Activated CD4-positive, CD25-positive, alpha-beta regulatory T cell treated with anti-CD3 and anti-CD28 coated beads, Interleukin-2, amount 50 U/mL, for 16 hours (primary cell): ENCODE measurements at places on chromosomes 13 and 19.
A peak's percentile ranks its signal among the peaks of the same experiment; 100 is the strongest.

- no peak for DNase-seq
These were observed 10.3 kb downstream of the FREM2 start for GRCh38 chr13:38697197-38697596.

GRCh38 chr19:12723641-12724426, at the start of gene TNPO2:
Gene TNPO2, minus strand, starts transcription at chr19:12723932. Its CDS starts 2,955 bp downstream, at chr19:12720977.
- peak; percentile 46 for DNase-seq

- no peak for DNase-seq
These were observed 33.9 kb downstream of the ACTL9 start for GRCh38 chr19:8664671-8665057.

GRCh38 chr19:31340042-31341025, 8.9 kb downstream of the TSHZ3 start:
- DNase-seq, result no peak

GRCh38 chr13:113887700-113888201, 23.9 kb upstream of the GAS6 start:
- no peak for DNase-seq

GRCh38 chr19:46724468-46724867, 7.6 kb upstream of the PRKD2 start:
- DNase-seq, result no peak

GRCh38 chr13:33349986-33350826, 64.7 kb upstream of the STARD13 start:
- DNase-seq, result no peak

- DNase-seq, result no peak
These were observed 710.7 kb upstream of the SGCG start for GRCh38 chr13:22470075-22470474.

GRCh38 chr19:31761281-31761913, 412.2 kb upstream of the TSHZ3 start:
- no peak for DNase-seq

DNA sequence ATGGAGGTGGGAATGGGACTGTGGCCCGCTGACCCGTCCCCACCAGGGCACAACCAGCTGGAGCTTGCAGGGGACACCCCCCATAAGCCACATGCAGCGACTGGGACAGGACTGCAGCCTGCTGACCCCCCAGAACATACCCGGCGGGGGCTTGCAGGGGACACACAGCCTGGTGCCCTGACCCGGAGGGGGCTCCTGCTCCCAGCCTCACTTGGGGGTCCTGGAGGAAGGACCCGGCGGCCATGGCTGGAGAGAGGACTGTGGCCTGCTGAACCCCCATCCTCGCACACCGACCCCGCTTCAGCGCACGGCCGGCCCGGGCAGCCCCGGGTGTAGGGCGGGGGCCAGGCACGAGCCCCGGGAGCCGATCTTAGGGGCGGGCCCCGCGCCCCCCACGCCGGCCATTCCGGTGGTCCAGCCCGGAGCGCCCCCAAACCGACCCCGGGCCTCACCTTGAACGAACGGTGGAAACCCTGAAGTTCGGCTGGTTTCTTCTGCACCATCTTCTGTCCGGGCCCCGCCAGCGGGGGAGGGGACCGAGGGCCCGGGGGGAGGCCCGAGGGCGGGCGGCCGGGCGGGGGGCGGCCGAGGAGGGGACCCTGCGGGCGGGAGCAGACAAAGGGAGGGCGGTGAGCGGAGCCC, 574 bp downstream of the MKNK2 start:
- DNase-seq, result no peak

- no peak for DNase-seq
These were observed 152.4 kb downstream of the LMO7 start for GRCh38 chr13:75788481-75788981.

DNA sequence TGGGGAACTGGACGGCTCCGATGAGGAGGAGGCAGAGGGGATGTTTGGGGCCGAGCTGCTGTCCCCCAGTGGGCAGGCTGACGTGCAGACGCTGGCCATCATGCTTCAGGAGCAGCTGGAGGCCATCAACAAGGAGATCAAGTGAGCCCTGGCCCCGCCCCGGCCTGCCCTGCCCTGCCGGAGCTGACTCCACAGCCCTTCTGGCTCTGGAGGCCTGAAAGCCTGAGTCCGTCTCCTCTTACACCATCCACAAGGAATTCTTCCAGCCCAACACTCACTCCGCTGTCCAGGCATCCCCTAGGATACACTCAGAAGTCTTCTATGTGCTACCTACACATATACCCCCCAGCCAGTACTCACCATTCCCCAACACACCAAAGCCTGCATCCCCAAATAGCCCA, 17.4 kb downstream of the PPFIA3 start:
- no peak for DNase-seq

DNA sequence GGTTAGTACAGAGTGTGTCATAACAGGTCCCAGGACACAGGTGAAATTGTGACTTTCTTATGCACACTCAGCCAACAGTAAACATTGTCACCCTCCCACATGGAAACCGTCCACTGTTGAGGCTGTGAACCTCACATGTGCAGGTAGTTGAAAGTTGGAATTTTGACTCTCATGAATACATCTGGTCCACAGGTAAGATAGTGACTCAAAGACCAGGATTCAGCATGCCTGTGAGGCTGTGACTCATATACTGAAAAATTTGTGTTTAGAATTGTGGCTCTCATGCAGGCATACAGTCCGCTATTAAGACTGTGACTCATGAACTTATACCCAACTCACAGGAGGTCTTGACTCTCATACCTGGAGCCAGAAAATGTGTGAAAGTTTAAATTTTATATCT, 67.8 kb downstream of the ZNF728 start:
- DNase-seq, result no peak

GRCh38 chr13:30837227-30838159, 68.6 kb upstream of the MEDAG start:
- DNase-seq, result no peak

DNA sequence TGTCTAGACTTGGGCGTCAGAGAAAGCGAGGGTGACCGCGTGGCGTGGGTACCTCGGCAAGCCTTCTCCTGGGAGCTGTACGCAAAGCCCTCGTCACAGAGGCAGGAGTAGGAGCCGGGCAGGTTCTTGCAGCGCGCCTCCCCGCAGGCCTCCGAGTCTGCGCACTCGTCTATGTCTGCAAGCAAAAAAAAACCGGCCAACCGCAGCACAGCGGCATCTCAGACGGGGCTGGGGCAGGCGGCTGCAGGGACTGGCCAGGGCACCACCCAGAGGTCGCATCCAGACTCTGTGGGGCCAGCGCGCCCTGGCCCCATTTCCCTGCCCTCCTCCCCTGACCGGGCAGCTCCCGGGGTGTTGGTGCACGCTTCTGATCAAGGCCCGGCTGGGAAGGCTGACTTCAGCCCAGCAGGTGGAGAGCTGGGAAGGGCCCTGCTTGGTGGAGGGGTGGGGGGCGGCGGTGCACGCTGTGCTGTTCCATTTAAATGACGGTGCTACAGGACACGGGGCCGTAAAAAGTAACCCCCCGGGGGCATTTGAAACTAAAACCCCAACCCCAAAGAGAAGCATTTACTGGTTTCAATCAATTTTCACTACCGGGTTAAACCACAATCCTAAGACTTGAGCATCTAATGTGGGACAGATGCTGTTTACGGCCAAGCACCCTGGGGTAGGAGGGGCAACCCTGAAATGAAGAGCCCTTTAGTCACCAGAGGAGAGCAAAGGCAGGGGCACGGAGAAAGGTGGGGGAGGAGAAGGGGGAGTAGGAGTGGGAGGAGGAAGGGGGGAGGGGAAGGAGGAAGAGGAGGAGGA, 28.2 kb downstream of the GAS6 start:
- no peak for DNase-seq

DNA sequence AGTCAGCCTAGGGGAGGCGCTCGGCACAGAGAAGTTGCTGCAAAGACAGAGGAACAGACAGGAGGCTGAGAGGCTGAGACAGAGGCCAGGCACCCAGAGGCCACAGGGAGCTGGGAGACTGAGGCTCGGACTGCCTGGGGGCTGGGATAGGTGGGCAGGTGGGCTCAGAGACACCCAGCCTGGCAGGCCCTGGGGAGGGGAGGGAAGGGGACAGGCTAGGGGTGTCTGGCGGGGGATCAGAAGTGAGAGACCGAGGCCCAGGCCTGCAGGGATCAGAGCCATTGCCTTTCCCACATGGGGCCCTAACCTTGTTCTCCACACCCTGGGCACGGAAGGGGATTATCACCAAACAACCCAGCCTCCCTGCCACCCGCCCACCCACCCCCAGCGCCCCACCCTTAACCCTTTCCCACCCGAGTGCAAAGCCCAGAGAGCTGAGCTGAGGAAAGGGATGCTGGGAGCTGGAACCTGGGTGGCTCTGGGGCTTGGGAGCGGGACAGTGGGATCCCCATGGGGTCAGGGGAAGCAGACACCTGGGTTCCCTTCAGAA, 1.3 kb downstream of the NTN5 start:
- no peak for DNase-seq

GRCh38 chr19:48558018-48558684, 6.2 kb downstream of the SULT2B1 start:
- no peak for DNase-seq

GRCh38 chr19:14632286-14632685, 42.4 kb downstream of the ADGRE3 start:
- no peak for DNase-seq

DNA sequence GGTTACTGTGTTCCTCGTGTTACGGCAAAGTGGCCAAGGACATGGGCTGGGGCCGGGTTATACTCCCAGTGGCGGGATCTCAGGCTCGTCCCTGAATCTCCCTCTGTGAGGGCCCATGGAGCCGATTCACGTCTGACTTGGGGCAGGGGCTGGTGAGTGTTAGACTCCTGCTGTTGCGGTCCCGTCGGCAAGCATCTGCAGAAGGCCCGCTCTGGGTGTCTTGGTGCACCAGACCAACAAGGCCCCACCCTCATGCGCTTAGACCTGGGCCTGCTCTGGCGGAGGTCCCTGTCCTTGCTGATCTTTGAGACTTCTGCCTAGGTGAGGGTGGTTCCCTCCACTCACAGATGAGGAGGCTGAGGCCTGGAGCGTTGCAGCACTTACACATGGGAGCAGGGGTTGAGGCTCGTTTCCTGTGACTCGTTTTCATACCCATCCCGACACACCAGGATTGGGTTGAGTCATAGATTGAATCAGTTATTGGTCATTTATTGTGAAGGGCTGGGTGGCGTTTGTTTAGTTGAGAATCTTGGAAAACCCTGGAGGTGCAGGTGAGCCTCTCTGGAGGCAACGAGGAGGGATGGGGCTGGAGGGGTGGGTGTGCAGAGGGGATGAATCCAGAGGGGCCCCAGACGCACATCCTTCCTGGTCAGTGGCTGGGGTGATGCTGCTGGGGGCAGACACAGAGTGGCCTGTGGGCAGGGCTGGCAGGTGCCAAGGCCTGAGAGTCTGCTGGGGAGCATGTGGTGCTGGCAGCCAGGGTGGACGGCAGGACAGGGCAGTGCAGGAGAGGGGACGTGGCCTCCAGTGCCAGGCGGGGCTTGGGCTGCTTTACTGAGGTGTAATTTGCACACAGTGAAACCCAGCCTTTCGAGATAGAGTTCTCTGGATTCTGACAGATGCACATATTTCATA, 4.6 kb downstream of the EPN1 start:
- no peak for DNase-seq

GRCh38 chr19:11041194-11041593, 48.1 kb upstream of the LDLR start:
- no peak for DNase-seq

DNA sequence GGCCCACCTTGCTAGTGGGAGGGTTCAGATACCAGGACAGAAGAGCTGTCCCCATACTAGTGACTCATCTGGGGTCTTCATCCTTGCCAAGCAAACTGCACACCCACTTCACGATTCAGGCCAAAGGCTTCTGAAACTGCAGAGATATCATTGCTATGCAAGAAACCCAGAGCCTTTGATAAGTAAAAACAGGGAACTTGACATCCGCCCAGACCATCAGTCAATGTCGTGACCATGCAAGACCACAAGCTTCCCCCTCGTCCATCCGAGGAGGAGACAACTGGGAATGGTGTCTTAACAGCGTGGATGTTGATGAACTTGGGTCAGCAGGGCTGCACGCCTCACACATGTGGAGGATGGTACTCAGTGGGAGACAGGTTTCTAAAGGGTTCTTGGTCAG, 58.0 kb downstream of the ABCC4 start:
- DNase-seq, result no peak

- DNase-seq, result no peak
These were observed 97.5 kb downstream of the TNFRSF19 start for GRCh38 chr13:23667750-23668149.

DNA sequence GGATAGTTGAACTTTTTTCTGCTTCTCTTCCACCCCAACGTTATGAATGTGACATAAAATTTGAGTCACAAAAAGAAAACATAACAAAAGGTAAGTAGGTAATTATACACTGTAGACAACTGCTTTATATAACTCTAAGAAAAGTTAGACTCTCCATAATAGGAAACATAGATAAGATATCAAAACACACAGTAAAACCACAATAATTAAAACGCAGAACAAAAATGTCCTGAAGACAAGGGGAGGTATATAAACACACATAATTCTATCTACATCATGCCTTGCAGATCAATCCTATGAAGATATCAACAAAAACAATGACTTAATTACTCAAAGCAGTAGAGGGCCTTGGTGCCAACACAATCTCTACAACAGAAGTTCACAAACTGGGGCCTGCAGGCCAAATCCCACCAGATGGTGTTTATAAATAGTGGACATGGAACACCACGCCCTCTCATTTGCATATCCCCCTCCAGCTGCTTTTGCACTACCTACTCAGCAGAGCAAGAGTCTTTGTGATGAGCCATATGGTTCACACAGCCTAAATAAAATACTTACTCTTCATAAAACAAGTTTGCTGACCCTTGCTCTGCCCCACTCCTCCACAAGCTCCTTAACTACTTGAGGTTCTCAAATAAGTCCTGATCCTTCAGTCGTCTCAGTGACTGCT, 254.7 kb downstream of the KLF12 start:
- DNase-seq, result no peak

DNA sequence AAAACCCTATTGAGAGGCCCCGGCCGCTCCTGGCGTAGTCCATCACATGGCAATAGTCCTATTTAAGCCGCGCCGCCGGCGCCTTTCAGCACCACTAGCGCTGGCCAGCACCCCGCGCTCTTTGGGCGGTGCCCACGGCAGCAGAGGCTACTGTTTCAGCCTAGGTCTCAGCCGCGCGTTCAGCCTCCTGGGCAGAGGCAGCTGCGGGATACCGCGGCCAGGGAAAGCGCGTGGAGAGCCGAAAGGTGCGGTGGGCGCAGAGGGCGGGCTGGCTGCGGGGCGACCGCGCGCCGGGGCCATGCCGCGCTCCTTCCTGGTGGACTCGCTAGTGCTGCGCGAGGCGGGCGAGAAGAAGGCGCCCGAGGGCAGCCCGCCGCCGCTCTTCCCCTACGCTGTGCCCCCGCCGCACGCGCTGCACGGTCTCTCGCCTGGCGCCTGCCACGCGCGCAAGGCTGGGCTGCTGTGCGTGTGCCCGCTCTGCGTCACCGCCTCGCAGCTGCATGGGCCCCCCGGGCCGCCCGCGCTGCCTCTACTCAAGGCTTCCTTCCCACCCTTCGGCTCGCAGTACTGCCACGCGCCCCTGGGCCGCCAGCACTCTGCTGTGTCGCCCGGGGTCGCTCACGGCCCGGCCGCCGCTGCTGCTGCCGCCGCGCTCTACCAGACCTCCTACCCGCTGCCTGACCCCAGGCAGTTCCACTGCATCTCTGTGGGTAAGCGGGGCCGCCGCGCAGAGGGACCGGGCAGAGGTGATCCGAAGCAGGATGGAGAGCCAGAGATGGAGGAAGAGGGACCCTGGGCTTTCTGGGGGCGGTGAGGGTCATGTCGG, at the start of gene GSX1:
TSS of gene GSX1 (plus strand) at position 91 of the 826 bp plus-strand sequence. CDS start at position 299, 208 bp downstream.
- DNase-seq, result no peak

GRCh38 chr13:34351134-34351533, 533.2 kb downstream of the RFC3 start:
- DNase-seq, result no peak

- DNase-seq, result no peak
These were observed 6.2 kb downstream of the TMTC4 start for GRCh38 chr13:100668408-100668807.

- no peak for DNase-seq
These were observed 1025.3 kb downstream of the EFNB2 start for GRCh38 chr13:105509981-105510762.
